ENCODE measurements at places on chromosomes 11 and 22.

DNA sequence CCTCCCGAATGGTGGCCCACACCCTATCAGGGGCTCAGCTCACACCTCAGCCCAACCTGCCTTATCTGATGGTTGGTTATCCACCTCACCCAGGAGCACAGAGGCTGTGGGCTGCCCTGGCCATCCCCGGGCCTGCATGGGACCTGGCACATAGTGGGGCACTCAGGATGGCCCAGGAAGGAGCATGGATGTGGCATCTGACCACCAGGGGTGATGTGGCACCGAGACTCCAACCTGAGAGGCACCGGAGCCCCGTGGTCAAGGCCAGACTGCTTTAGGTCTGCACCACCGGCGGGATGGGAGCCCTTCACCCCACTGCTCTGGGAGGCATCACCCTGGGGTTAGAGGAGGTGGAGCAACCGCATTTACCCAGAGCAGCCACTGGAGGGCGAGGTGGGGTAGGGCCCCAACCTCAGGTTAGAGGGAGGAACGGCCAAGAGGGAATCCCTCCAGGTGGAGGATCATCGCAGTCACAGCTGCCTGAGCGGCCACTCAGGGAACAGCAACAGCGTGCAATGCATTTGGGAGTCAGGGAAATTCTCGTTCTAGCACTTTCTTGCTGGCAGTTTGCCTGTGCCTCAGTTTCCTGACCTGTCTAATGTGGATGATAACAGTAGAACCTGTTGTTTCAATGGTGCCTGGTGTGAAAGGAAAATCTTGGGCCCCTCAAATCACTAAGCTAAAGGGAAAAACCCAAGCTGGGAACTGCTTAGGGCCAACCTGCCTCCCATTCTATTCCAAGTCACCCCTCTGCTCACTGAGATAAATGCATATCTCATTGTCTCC is 52.9 kb upstream of the CARS1 start:
- DNase-seq: no peak

GRCh38 chr11:119433358-119433725 is 10.4 kb upstream of the THY1 start:
- peak; percentile 59 for DNase-seq

GRCh38 chr11:126718276-126718675 is 282.3 kb downstream of the KIRREL3 start:
- DNase-seq: no peak

- DNase-seq: peak; percentile 12
Measured at GRCh38 chr11:30143098-30143705, 87.6 kb upstream of the FSHB start.

DNA sequence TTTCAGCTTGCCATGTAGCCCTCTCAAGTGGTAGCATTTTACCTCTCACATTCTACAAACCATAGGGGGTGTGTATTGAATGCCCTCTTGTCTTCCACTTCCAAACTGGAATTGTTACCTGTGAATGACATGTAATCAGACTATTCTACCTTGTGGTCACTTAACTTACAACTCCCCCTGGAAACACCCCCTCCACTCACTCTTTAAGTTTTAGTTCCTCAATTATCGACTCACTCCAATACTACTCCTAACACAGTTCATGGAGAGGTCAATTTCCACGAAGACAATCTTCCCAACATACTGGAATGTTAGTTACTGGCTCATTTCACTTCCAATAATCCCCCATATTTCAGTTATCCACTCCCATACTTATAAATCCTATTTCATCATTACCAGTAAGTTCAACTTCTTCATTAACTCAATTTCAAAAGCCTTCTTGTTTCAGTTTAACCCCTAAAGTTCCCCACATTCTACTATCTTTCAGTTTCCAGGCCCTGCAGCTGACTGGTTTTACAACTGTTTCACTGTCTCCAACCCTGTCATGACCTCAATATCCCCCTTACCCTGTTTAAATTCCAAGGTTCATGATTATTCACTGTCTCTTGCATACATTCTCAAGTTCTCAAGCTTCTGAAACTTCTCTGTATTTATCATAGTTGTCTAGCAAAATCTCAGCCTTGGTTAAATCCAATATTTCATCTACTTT is 92.5 kb downstream of the C11orf87 start:
- DNase-seq: no peak

DNA sequence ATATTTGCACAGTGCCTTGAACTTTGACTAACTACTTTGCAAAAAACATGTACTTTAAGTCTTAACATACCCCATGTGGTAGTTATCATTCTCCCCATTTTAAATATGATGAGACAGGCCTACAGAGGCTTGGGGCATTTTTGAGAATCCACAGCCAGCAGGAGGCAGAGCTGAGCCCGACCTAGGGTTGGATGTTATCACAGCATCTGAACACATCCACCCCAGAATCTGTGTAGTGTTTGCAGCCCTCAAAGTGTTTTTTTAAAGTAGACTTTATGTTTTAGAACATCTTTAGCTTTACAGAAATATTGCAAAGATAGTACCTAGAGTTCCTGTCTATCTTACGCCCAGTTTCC is 17.6 kb downstream of the OTOG start:
- no peak for DNase-seq

- DNase-seq: no peak
Measured at GRCh38 chr22:37018815-37019308, 385 bp downstream of the TST start.

DNA sequence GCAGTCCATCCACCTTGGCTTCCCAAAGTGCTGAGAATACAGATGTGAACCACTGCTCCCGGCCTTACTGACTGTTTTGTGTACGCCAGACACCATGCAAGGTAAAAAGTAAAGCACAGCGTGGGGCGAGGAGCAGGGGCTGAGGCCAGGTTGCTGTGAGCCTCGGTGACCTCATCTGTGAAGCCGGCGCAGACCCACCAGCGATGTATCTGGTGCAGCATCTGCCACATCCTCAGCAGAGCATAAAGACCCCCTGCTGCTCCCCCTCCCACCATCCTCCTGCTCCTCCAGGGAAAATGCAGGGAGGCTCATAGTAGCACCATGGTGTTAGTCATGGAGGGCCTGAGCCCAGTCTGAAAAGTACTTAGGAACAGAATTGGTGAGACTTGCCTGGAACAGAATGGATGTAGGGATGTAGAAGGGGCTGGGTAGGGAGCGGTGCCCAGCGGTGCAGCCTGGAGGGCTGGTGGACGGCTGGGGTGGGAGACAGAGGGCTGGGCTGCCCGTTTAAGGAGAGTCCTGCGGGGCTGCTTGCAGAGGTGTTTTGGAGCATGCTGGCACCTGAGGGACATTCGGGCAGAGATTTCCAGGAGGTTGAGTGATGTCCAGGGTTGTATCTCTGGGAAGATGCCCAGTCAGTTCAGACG is 462.4 kb downstream of the BRD1 start:
- no peak for DNase-seq

DNA sequence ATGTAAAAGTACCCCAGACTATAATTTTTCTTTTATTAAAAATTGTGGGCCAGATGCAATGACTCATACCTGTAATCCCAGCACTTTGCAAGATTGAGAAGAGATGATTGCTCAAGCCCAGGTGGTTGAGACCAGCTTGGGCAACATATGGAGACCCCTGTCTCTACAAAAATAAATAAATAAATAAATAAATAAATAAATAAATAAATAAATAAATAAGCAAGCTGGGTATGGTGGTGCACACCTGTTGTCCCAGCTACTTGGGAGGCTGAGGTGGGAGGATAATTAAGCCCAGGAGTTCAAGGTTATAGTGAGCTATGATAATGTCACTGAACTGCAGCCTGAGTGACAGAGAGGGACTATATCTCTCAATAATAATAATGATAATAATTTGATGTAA is 66.1 kb upstream of the CCDC179 start:
- DNase-seq: no peak

GRCh38 chr11:94933223-94934130 is 39.9 kb downstream of the CWC15 start:
- DNase-seq: peak; percentile 99

DNA sequence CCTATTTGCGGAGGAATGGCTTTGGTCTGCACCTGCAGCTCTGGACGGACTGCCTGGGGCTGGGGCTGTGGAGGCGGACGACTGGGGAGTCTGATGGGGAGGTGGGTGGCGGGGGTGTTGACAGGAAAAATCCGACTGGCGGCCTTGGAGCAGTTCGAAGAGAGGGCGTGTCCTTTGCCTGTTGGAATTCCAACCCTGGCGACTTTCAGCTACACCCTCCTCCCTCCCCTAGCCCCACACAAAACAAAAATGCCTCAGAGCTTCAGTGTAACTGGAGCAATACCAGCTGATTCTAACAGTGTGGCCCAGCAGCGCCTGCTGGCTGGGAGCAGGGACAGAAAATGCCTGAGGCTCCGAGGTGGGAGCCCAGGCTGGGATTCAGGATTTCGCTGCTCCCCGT is 85.4 kb downstream of the ATXN10 start:
- no peak for DNase-seq

- no peak for DNase-seq
Measured at GRCh38 chr11:9047964-9048523, 43.4 kb downstream of the SCUBE2 start.

DNA sequence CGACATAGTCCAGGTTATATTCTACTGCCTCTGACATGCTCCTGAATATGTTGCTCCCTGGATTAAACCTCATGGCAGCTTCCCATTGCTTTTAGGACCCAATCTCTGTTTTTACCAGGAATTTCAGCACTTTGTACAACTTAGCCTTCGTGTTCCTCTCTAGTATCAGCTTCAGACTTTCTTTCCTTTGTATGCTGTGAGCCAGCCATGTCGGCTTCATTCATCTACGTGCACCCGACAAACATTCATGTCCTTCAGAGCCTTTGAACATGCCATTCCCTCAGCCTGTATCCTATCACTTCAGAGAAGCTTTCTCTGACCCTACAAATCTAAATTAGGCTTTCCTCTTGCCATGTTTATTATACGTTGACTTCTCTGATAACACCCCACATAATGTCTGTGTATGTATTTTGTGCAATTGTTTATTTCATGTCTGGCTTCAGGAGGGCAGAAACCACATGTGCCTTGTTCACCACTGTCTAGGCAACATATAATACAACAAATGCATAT is 743.4 kb downstream of the OPCML start:
- DNase-seq: no peak

- no peak for DNase-seq
Measured at GRCh38 chr11:126725521-126725920, 275.0 kb downstream of the KIRREL3 start.

GRCh38 chr11:20293992-20294391 is 69.5 kb upstream of the HTATIP2 start:
- DNase-seq: no peak

DNA sequence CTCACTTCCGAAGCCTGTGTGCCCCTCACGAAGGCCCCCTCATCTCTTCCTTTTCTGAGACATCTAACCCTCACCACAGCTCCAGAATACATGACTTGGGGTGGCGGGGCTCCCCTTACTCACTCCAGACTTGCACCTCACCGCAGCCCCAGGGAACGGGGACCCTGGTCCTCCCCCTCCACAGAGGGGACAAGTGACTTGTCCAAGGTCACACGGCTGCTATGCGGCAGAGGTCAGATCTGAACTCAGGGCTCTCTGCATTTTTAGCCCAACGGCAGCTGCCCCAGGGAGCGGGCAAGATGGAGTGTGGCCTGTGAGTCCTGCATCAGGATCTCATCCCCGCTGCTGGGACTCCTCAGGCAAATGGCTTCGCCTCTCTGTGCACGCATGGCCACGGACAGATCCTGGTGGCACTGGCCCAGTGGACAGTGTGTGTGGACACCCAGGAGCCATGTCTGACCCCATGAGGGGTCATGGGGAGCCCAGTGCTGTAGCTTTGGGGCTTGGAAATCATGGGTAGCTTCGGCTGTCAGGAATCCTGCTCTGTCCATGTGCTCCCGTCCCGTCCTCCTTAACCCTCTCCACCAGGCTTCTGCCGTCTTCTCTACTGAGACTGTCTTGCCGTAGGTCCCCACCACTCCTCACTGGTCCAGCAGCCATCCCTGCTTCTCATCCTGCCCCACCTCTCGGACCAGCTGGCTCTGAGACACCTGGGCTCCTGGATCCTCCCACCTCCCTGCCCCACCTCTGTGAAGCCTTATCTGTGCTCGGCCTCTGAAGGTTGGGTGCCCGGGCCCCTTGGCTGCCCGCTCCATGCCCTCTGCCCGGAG is 48.0 kb upstream of the CARS1 start:
- no peak for DNase-seq

- DNase-seq: no peak
Measured at GRCh38 chr11:65242389-65242788, 19.4 kb upstream of the POLA2 start.

DNA sequence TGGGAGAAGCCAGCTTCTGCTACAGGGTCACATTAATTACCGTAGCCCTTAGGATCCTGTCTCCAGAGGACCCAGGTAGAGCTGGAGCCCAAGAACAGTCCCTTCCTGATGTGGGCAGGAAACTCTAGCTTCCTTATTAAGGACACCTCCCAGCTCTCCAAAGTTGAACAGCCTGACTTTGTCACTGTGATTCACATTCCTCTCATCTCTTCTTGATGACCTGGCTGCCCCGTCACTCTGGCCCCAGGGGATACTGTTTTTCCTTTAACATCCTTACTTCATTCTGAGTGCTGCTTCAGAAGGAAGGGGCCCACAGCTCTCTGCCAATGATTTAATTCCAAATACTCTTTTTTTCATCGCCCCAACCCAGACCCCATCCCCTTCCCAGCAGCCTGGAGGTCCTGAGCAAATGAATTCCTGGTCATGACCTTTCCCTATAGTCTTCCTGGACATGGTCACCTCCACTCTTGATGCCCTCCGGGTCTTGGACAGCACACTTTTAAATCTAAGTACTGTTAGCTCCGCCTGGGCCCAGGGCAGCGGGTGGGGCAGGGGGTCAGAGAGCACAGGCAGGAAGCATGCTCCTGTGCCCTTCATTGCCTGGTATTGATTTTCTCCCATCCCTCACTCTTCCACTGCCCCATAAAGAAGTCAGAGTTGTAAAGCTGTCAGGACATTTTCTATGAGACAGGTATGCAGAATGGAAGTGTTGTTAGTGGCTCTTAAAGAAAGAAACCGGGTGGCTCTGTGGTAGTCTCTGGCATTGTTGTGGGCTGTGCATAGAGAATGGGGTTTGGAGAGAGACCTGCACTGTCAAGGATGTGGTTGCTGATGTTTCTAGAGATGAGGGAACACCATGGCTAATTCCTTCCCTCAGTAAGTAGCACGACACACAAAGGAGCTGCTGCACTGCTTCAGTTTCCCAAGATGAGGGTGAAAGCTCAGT is 22.3 kb upstream of the SPON1 start:
- no peak for DNase-seq

- no peak for DNase-seq
Measured at GRCh38 chr11:124891373-124891861, 6.2 kb downstream of the ROBO4 start.

- no peak for DNase-seq
Measured at GRCh38 chr22:30169002-30169401, 77.6 kb downstream of the LIF start.

DNA sequence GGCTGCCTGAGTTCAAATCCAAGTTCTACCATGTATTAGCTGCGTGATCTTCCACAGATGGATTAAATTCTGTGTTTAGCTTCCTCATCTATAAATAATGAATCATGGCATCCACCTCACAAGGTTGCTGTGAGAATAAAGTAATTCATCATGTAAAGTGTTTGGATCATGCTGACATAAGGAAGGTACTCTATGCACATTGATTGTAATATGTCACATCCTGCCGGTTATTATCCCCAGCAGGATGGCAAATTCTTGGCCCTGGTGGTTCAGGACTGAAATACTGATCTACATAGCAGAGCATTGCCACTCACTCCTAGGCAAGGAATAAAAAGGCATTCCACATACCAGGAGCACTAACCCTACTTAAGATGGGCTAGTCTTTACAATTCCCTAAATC is 40.8 kb downstream of the LGR4 start:
- DNase-seq: no peak

GRCh38 chr11:95443386-95443785 is 212.4 kb upstream of the SESN3 start:
- no peak for DNase-seq

Data from HFF-Myc (cell line).